Foreskin fibroblast (primary cell): ENCODE measurements at places on chromosomes 2 and 18.

- DNase-seq: no peak
Measured at GRCh38 chr2:102284611-102285010, 26.8 kb upstream of the IL1RL1 start.

- no peak for DNase-seq
Measured at GRCh38 chr2:239476029-239476756, 75.4 kb upstream of the HDAC4 start.

DNA sequence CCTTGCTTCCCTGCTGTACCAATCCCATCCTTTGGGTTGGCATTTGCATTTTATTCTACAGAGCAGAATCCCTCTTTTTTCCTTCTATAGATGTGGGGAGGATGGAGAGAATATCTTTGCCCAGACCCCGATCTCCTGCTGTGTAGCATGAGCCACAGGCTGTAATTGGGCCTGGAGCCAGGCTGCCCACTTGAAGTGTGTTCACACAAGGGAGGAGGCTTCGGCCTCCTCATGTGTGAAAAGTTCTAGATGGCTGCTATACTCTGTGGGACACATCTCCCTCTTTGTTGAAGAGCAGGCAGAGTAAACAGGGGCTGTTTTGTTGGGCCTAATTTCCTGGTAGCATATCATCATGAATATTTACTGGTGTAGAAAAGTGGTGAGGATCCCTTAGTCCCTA, 126.3 kb downstream of the XRCC5 start:
- no peak for DNase-seq

DNA sequence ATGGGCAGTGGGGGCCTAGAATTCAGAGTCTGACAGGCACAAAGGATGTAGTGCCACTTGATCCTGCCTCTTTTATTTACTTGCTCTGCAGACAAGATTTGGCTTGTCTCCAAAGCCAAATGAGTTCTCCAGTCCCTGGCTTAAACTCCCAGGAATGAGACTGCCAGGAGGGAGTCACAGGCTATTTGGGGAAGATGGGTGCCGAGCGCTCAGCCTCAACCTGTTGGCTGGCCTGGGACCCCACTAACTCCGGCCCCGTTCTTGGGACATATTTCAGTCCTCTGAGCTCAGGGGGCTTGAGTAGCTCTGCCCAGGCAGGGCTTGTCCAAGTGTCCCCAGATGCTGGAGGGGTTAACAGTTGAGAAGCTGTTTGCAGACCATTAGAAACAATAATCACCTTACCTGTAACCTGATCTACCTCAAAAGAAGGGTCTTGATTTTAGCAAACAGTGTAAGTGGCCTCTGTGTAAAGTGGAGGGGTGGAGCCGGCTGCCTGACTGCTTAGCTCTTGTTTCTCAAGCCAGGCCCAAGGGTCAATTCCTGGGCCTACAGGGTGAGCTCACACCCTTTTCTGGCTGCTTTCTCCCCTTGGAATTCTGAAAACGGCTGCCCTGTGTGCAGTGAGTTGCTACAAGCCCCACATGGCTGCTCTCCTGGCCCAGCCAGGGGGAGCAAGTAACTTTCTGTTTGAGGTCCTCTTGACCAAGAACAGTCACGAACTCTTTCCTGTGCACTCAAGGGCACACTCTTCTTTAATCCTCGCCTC, 27.1 kb upstream of the FZD5 start:
- no peak for DNase-seq

GRCh38 chr2:9385841-9386240, 37.5 kb downstream of the ITGB1BP1 start:
- DNase-seq: peak; percentile 27

GRCh38 chr2:241877989-241878970, 8.8 kb downstream of the RTP5 start:
- peak; percentile 59 for DNase-seq

- DNase-seq: peak; percentile 16
Measured at GRCh38 chr2:240326246-240326645, 109.2 kb upstream of the GPC1 start.

GRCh38 chr2:11389052-11389420, 44.6 kb upstream of the ROCK2 start:
- DNase-seq: no peak

DNA sequence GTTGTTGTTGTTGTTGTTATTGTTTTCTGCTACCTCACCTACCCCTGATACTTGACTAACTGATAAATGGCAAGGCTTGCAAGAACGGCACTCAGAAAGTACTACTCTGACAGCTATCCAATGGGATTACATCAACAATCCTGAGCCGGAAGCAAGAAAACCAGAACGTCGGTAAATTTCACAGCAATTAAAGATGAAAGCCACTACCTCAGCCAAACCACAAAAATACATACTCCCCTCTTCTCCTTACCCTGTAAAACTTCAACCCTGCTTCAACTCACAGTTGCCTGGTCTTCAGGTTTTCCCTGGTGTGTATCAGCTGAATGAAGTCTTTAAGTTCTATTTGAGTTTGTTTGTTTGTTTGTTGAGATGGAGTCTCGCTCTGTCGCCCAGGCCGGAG, 293.7 kb upstream of the RND3 start:
- DNase-seq: no peak

- no peak for DNase-seq
Measured at GRCh38 chr2:106095478-106096298, 98.4 kb downstream of the UXS1 start.

DNA sequence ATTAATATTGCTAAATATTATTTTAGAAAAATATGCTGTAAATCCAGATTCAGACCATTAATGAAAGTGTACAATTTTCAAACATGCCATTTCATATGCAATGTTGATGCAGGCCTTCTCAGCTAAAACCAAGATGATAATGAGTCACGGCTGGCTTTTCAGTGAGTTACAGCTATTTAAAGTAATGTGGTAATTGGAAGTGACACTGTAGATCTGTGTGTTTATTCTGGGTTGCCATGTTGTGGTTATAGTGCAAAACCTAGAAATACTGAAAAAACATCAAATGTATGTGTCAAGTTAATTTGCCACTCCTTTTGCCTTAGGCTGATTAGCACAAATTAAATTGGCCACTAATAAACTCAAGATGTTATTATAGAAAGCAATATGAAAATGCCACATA, 506.6 kb downstream of the ERBB4 start:
- DNase-seq: peak; percentile 54

- DNase-seq: no peak
Measured at GRCh38 chr18:48862132-48862531, 88.6 kb downstream of the SMAD7 start.

- DNase-seq: peak; percentile 77
Measured at GRCh38 chr2:36461039-36461681, 105.6 kb downstream of the CRIM1 start.
